Activated T-helper 1 cell treated with Interleukin-2 at 50 U/mL for 16 hours (primary cell): ENCODE measurements at places on chromosomes 6 and 20.

GRCh38 chr20:20594171-20594530, 118.3 kb downstream of the RALGAPA2 start:
- no peak for DNase-seq

DNA sequence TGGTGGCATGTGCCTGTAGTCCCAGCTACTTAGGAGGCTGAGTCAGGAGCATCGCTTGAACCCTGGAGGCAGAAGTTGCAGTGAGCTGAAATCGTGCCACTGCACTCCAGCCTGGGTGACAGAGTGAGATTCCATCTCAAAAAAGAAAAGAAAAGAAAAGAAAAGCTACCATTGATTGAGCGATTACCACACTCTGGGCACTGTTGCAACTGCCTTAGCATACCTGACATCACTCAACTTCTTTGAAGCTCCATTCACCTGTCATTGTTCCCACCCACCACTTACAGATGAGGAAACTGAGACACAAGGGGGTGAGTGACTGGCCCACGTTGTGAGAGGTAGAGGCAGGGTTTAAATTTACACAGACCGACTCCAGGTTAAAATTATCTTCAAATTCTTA, 442.1 kb upstream of the SULF2 start:
- no peak for DNase-seq

DNA sequence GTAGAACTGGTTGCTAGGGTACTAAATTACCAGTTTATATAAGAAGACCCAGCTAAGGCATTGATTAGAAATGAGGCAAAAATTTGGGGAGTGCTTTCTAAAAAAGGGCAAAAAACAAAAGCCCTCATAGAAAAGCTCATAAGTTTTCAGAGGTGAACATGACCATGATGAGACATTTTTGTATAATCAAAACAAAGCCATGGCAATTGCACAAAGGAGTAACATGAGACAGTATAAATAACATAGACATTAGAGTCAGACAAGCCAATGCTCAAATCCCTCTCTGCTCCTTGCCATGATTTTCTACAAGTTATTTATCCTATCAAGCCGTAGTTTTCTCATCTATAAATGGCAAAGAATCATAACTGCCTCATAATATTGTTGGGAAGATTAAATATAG, 112.2 kb upstream of the ADTRP start:
- DNase-seq: no peak

- no peak for DNase-seq
These were observed 7.9 kb upstream of the ABRACL start for GRCh38 chr6:139020689-139021088.

DNA sequence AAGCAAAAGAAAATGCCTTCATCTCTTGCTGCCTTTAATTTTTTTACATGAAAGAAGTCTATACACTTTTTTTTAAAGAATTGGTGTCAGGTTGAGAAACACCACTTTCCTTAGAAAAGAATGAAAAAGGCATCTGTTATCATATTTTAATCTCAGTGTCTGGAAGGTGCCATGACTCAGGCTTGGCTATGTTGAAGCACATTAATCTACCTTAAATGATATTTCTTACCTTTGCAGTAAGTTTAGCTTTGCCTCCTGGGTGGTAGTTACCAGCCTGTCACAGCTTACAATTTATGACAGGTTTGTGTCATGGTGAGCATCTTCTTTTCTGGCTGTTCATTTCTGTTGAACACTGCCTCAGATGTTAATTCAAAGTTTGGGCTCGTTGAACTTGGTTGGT, 95.3 kb downstream of the RTN4IP1 start:
- no peak for DNase-seq

DNA sequence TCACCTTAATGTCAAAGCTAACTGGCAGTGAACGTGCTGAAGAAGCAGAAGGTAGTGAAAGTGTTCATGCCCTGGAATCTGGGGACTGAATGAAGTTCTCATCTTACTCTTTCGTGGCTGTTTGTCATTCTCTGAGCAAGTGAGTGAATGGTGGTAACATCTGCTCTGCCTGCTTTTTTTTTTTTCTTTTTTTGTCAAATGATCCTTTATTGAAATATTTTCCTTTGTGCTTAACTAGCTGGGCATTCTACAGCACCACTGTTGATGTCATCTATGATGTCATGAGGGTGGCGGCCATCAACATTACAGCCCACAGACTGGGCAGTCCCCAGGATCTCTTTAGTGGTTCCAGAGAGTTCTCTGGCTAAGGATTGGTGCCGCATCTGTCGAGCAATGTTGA, 65.2 kb downstream of the RIN2 start:
- DNase-seq: no peak

DNA sequence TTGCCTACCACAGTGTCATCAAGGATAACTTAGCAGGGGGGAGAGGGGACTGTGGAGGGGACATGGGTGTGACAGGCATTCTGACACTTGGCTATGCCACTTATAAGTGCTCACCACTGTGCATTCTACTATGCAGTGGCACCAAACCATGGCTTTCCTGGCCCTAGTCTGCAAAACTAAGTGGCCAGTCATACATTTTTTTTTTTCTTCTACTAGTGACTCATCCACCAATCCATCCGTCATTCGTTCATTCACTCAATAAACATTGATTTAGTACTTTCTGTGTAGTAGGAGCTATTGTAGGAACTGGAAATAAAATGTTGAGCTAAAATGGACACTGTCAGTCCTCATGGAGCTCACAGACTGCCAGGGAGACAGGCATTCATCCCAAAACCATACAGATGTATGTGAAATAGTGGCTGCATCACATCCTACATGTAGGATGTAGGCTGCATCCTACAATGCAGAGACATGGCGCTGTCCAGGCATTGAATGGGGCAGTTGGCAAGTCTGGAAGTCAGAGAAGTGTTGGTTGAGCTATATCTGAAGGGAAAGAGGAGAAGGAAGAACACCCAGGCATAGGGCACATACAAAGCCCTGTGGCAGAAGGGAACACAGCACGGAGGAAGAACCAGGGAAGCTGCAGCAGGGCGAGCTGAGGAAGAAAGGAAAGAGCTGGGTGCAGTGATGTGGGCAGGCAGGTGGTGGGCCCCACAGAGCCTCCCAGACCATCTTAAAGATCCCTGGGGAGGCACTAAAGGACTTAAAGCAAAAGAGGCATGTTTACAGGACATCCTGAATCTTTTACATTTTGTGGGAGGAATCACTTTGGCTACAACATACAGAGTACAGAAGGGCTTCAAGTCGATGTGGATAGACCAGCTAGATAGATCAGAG, 224.4 kb downstream of the UST start:
- DNase-seq: no peak
